Stimulated activated CD4-positive, alpha-beta T cell treated with anti-CD3 and anti-CD28 coated beads, Interleukin-1b, Interleukin-23, amount 100 ng/mL, for 4 hours (primary cell): ENCODE measurements at places on chromosomes 4 and X.

- no peak for DNase-seq
Observed at GRCh38 chr4:184472614-184473498, 1.5 kb downstream of the IRF2 start.

DNA sequence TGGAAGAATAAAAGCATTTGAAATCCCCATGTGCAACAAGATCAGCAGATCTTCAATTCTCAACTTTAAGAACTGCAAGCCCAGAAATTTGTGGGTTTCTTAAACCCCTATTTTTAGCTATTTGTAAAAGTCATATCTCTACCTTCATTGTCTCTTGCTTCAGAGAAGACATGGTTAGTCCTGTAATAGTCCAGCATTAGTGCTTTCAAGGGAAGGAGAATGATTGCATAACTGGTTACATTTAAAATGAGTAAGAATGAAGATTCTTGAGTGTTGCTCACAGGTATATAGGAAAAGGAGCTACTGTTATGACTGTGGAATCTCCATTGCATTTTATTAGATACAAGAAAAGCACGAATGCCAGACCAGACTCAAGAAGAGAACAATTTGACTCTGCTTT lies 84.0 kb downstream of the CCSER1 start:
- no peak for DNase-seq

DNA sequence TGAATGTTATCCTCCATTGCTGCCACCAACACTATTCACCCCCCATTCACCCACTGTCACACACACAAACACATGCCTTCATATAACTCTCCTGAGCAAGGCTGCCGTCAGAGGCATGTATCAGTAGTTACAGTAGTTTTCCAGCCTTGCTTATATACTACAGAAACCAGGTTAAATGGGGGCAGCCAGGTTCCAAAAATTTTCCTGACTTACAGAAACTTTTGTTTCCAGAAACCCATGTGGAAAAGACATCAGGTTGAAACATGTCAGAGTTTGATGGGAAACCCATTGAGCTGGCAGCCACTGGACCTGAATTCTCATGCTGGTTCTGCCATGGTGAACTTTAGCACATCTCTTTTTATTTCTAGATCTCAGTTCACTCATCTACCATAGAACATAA lies 64.0 kb downstream of the COX18 start:
- no peak for DNase-seq

GRCh38 chrX:102957751-102958150 lies 20.7 kb downstream of the RAB40AL start:
- no peak for DNase-seq

- DNase-seq, result no peak
Observed at GRCh38 chr4:112515198-112516065, 548 bp downstream of the NEUROG2 start.

DNA sequence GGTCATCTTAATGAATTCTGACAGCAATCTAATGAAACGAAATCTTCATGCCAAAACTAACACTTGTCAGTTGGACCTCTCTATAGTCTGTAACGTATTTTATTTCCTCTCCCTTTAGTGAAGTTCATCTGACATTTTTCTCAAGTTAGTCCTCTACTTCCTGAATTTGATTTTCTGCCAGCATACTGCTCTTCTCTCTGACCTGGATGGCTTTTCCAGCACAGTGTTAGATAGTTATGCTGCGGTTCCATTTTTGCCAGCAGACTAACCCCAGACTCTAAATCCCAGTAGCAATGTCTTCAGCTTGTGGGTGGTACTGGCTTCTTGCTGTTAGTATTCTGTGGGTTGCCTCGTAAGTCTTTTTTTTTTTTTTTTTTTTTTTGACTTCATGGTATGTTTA lies 146.7 kb upstream of the VEGFC start:
- DNase-seq, result no peak

DNA sequence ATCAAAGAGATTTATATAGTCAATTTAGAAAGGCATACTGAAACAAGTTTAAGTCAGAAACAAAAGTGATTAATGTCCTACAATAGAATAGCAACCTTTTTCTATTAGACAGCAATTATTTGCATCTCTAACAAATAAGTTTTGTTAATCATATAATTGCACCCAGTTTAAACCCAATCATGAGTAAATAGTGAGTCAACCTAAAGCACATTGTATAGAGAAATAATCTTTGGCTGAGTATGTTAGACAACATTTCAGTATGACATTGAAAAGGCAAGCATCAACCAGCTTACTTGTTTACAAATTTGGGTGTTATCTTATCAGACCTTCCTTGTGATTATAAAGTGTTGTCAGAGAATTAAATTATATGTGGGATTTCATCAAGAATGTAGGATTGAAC lies 209.5 kb downstream of the IL15 start:
- no peak for DNase-seq

- no peak for DNase-seq
Observed at GRCh38 chrX:151695583-151696340, 504 bp downstream of the PRRG3 start.

GRCh38 chr4:76702440-76703122 lies 195.4 kb downstream of the SOWAHB start:
- no peak for DNase-seq

DNA sequence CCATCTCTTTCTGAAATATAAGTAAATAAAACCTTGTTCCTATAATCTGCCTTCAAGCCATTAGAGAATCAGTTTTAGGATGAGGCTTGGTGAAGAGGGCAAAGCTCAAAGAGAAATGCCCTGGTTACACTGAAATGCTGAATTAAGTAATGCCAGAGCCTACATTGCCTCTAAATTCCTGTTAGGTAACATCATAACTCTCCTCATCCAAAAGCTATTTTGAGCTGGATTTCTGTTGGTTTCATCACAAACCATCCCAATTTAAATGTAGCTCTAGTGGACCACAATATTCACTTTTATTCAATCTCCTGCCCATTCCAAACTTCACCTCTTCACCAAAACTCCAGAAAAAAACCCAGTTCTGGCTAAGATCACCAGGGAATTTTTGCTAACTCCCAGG lies 1319.7 kb upstream of the TENM3 start:
- DNase-seq, result no peak

DNA sequence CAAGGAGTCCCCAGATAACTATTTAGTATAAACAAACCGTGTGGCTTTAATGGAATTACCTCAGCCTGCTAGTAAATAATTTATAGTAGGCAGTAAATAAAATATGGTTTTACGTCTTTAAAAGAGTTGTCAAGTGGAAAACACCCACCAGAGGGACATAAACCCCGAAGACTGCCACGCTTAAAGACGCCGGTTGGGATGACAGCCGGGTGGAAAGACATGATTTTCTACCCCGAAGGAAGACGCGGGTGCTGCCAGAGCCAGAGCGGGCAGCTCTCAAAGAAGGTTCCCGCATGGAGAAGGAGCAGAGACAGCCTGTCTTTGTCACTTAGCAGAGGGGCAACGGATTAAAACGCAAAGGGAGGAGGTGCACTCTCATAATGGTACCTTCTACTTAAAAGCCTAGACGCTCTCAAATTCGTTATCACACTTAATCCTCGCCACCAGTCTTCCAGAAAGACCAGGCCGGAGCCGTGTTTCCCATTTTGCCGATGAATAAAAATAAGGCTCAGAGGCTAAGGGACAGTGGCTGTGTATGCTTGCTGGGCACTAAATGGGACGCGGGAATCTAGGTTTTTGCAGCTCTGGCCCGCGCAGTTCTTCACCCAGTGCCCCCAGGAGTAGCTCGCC lies 140.5 kb upstream of the ZIC3 start:
- no peak for DNase-seq

DNA sequence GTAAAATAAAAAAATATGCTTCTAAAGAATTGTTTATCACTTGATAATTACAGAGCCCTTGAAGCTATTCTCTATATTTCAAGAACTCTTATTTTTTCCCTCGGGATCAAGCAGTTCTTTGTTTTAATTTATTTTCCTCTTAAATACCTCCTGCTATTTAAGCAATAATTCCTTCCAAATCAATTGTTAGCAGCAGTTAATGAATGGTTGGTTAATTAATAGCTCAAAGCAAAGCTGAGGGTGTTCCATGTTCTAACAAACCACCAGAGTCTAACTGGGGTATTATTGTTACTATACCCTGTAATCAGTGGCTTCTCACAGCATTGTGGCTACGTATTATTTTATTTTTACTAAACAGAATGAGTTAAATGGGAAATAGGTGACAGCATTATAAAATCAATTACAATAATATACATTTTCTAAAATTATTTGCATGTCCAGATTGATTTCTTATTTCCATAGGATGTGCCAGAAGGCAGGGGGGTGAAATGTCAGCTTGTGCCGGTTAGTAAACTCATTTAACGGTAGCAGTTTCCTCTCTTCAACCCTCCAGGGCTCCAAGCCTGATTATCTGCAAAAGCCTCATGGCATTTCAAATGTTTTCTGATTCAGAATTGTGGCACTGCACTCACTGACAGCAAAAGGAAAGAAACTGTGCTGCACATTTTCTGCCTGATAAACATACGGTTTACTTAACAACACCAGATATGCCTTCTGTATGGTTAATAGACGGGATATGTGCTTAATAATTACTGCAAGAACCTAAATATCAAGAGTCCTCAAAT lies 286.9 kb upstream of the EMCN start:
- DNase-seq, result no peak

DNA sequence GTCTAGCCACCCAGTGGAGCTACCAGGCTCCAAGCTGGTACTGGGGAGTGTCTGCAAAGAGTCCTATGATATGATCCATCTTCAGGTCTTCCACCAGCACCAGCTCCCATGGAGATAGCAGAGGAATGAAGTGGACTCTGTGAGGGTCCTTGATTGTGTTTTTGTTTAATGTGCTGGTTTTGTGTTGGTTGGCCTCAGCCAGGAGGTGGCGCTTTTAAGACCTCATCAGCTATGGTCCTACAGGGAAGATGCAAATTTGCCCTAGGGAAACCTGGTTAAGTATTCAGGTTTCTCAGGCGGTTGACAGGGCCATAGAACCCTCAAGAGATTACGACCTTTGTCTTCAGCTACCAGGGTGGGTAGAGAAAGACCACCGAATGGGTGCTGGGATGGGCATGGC lies 1141.1 kb downstream of the STIM2 start:
- DNase-seq, result no peak

DNA sequence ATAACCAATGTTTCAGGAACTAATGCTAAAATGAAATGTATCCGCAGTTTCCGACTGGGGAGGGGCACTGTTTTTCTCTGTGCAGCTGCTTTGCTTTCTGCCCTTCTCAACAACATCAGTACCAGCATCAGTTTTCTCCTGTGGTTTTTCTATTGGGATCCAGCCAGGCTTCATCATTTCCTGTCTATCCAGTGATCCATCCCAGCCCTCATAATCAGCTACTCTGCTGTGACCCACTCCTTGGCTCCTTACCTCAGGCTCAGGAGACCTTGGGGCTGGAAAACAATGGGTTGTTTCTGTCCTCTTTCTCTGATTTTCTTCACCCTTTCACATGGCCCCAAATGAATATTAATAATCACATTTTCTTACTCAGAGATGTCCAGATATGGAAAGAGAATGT lies 222.2 kb upstream of the DKK2 start:
- no peak for DNase-seq

DNA sequence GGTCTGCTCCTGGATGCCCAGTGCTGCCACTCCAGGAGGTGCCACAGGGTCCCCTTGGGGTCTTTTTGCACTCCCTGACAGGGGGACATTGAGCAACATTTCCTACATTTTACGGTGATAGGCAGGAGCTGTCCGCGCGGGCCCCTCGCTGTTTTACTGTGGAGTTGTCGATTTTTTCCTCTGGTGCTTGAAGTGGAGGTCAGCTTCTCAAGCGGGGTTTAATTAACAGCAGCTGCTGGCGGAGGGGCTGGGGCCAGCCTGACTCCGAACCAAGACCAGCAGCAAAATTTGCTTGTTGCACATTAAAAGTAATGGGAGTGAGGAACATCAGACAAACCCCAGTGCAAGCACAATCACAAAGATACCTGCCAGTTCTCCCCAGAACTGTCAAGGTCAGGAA lies 13.2 kb upstream of the SH3TC1 start:
- DNase-seq, result no peak

DNA sequence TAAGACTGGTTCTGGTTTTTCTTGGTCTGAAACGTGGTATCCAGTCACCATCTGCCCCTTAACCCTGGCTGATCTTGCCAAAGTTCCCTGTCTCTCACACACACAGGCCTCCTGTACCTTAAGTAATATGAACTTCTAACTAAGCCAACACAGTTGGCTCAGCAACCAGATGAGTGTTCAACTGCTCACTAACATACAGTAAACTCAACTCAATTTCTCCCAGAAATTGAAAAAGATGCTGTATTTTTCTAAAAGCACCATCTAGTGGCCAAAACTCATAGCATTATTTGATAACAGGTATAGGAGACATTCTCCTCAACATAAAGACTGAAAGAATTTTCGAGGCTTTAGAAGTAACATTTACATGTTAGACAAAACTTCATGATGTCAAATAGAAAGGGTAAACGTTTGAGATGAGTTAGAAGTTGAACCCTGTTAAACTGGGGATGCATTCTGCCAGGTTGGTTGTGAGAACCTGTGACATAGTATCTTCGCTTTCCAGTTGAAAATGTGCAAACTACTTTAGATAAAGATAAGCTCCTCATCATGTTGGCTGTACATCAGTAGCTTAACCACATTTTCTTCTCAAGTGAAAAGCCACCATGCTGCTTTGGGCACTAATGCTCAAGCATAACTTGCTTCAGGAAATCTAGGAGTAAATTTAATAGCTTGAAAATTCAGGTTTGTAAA lies 31.2 kb downstream of the CCNI start:
- no peak for DNase-seq

- no peak for DNase-seq
Observed at GRCh38 chr4:52925531-52925968, 63.4 kb downstream of the RASL11B start.

- DNase-seq, result no peak
Observed at GRCh38 chr4:13344216-13344615, 139.9 kb downstream of the RAB28 start.

GRCh38 chr4:170652571-170652970 lies 562.8 kb upstream of the AADAT start:
- DNase-seq, result no peak

- no peak for DNase-seq
Observed at GRCh38 chr4:127149086-127149485, 483.7 kb upstream of the INTU start.

DNA sequence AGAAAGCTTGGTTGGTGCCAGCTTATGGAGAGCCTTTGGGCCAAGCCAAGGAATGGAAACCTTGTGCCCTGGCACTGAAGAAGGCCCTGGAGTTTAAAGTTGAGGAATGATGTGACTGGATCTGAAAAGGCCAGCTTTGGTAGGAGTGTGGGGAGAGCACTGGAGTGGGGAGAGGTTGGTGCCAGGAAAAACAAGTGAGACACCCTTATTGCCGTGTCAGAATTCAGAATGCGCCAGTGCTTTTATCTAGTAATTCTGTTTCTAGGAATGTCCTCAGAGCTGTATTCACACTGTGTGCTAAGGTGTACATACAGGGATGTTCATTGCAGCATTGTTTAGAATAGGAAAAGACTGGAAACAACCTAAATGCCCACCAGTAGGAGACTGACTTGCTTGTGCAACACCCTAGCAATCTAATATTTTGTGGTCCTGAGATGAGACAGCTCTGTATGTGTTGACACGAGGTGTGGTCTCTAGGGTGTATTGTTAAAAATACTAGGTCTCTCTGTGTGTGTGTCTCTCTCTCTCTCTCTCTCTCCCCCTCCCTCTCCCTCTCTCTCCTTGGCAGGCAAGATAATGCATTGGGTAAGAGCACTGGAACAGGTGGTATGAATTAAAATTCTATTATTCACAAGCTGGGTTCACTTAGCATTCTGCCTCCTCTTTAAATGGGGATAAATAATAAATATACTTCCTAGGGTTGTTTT lies 107.8 kb downstream of the GATB start:
- DNase-seq, result no peak
